ENCODE measurements at places on chromosomes 7 and 10.

GRCh38 chr10:13913897-13914296 is 327.1 kb downstream of the PRPF18 start:
- DNase-seq: no peak

- DNase-seq: no peak
Measured at GRCh38 chr10:67770537-67770936, 67.5 kb downstream of the DNAJC12 start.

- DNase-seq: no peak
Measured at GRCh38 chr10:90224791-90225566, 523.6 kb downstream of the KIF20B start.

DNA sequence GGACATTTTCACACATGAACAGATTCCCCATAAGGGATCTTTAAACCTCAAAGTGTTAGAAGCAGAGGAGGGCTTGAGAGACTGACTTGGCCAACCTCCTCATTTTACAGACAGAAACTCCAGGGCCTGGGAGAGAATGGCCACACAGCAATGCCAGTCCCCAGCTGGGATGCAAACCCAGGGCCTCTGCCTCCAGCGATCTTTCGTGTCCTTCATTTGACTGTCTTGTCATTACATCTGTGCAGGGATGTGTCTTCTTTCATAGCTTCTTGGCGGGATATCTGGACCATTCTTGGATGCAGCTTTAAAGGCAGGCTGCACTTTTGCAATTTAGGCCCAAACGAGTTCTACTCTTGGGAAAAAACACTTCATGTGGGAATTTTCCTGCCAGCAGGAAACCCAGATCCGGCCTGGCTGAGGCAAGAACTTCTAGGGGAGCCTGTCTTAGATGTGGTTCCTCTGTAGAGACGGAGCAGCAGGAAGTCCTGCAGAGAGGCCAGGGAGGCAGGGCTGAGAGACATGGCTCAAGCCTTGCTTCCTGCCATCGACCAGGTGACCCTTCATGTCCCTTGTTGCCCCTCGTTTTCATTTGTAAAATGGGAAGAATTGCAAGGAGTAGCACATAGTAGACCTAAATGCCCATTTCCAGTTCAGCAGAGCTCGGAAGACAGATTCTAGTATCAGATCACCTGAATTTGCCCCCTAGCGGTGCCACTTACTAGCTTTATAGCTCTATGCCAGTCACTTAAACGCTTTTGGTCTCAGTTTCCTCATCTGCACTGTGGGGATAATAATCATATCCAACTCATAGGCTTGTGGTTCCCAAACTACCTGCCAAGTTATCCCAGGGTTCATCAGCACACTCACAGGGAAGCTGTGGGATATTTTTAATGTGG is 43.9 kb upstream of the SLC29A3 start:
- no peak for DNase-seq

GRCh38 chr7:158479664-158480025 is 108.0 kb downstream of the PTPRN2 start:
- DNase-seq: no peak

DNA sequence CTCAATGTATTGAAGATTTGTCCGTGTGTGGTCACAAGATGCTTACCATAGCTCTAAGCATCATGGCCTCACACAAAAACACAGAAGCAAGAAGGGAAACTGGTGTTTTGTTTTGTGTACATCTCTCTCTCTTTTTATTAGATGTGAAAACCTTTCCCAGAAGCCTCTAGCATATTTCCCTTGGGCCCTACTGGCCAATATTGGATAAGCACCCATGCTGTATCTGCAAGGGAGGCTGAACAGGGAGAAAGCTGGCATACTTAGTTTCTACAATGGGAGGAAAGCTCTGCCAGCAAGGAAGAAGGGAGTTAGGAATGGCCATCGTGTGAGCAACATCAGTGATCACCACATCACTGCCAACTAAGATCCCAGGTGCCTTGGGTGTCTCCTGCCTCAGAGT is 9.6 kb upstream of the NAMPT start:
- DNase-seq: no peak

- no peak for DNase-seq
Measured at GRCh38 chr7:123681561-123681960, 25.9 kb downstream of the LMOD2 start.

DNA sequence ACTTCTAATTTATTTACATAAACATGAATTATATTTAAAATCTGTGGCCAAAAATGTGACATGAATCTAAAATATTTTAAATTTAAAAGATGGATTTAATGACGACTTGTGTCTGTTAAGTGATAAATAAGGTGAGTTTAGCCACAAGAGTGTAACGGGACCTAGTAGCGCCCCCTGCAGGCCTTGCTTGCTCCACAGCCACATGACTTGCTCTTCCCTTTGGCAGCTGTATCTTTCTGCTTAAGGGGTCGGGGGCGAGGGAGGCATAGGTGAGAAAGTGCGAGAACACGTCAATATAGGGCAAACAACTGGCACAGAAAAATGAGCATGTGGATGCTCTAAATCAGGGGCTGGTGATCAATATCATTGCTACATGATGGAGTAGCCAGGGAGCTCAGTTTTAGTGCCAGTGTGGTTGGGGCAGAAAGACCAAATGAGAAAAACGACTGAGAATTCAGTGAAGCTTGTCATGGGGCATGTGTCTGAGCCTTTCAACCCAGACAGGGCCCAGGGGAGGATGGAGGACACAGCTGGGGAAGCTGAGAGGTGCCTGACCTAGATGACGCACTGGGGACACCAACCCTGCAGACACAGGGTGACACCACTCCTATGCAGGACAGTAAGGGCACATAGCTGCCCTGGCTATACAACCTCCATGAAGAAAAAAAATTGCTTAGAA is 49.8 kb downstream of the PAXIP1 start:
- peak; percentile 39 for DNase-seq

GRCh38 chr10:93820434-93820833 is 62.7 kb downstream of the LGI1 start:
- DNase-seq: no peak
